ENCODE measurements at places on chromosomes 11 and 22.

- no peak for DNase-seq
These were observed 22.9 kb downstream of the GUCD1 start for GRCh38 chr22:24532075-24532474.

DNA sequence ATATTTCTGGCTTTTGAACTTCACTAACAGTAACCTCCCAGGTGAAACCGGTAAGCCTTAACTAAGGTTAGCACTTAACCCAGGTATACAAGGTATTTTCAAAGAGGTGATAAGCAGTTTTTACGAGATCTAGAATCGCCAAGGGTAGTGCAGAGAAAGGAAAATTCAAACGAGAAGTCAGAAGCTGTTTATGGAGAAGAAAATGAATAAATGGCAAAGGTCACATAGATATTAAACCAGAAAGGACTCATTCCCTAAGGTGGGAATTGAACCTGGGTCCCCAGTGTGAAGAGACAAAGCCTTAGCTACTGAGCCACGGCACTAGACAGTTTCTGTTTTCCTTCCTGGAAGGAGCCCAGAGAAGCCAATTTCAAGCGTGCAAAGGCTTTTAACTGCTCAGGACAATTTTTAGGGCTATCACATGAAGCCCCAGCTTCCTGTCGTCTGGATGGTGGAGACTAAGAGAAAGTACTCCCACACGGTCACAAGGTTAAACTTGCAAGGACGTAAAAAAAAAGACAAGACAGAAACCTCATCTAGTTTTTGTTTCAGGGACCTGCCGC is 5.7 kb upstream of the C1QTNF6 start:
- peak; percentile 36 for DNase-seq

DNA sequence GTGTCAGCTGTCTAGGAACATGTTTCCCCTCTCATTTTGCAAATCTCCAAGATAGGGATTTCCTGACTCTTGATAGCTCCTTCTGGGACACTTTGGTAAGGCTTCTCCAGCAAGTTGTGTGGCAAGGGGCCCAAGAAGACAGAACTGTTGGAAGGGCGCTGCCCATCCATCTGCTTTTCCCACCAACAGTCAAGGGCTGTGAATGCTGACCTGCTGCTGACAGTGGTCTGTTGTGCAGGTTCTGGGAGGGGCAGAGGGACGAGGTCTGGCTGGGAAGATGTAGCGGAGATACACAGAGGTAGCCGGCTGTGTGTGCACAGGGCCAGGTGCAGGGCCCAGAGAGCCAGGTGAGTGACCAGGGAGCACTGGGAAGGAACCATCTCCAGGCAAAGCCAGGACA is 12.2 kb downstream of the BCR start:
- DNase-seq: no peak

GRCh38 chr11:73200256-73200655 is 17.8 kb upstream of the P2RY2 start:
- no peak for DNase-seq

GRCh38 chr11:12126344-12127019 is 16.1 kb downstream of the MICAL2 start:
- no peak for DNase-seq

DNA sequence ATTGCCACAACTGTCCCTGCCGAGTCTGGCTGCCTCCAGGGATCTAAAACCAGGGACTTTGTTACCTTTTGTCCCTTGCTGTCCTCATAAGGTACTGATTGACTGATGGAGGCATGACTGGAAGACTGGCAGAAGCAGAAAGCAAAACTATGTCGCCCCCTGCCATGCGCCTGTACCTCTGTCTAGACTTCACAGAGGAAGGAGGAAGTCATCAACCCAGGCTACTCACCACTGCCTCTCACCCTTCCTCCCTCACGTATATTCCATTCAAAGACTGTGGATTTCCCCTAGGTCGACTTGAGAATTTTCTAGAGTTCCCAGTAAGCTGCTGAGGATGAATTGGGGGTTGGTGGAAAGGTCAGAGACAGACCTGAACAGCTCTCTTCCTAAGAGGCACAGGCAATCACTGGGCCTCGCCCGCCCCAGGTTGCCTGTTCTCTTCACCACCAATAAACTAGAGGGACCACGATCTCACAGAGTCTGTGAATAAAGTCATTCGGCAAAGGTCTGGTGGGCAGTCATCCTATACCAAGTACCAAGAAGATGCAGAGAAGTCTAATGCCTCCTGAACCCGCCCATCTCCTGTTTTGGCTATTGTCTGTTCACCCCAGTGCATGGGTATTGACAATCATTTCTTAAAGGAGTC is 27.5 kb upstream of the CHST1 start:
- DNase-seq: no peak

- DNase-seq: no peak
These were observed 18.2 kb upstream of the IGSF9B start for GRCh38 chr11:133974836-133975487.

DNA sequence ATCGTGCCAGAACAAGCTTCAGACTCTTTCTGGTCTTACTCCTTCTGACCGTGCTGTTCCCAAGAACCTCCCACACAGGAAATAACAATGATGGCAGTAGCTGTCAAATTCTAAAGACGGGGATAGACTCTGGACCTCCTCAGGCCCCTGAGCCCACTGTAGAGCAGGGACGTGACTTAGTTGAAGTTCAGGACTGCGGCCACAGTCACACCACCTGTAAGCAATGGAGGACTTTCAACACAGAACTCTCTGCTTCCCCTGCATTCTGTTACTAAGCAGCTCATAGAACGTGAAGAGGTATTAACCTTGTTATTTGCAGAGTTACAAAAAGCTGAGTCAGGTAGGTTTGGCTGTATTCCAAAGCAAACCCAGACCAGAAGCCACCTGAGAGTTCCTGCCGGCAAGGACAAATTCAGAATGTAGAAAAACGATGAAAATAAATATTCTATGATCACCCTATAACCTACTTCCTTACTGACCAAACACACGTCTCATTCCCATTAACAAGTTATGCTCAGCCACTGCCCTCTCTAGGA is 12.7 kb downstream of the TMEM45B start:
- DNase-seq: no peak

GRCh38 chr11:106961518-106961917 is 56.8 kb downstream of the GUCY1A2 start:
- no peak for DNase-seq

- no peak for DNase-seq
These were observed 34.5 kb downstream of the STIM1 start for GRCh38 chr11:3890014-3890413.

DNA sequence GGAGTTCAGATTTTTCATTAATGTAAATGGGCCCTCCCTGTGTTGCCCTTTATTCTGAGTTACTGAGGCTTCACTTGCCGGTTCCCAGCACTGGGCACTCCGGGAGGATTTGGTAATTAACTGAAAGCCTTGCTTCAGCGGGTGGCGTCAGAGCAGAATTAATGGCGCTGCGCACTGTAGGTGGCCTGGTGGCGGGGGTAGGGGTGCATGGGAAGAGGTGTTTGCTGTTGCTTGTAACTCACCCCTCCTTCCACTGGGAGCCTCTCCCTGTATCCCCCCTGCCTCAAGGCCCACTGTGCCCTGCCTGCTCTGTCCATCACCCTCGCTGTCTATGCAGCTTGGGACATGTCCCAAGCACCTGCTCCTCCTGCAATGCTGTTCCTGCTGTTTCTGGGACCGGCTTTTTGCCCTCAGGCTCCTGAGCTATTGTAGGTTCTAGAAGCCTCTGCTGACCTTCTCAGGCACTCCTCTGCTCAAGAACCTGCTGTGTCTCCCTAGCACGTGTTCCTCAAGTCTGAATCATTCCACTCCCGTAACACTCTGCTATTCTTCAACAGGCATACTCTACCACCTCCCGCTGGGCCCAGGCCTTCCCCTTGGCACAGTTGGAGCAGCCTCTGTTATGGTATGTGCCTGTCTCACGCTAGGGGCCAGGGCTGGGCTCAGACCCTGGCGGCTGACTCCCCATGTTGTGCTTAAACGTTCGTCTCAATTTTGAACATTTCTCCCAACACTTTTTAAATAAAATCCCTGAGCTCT is 24.4 kb downstream of the ARHGAP8 start:
- no peak for DNase-seq

GRCh38 chr22:29914165-29914564 is 31.2 kb downstream of the MTMR3 start:
- no peak for DNase-seq
